HS-27A (cell line): ENCODE measurements at places on chromosomes 1 and 21.

GRCh38 chr1:213054733-213055591, 3.9 kb downstream of the RPS6KC1 start:
- DNase-seq: no peak

GRCh38 chr1:3115275-3116149, 46.5 kb downstream of the PRDM16 start:
- no peak for DNase-seq

GRCh38 chr1:22420455-22421053, 31.1 kb upstream of the ZBTB40 start:
- DNase-seq: peak; percentile 51

DNA sequence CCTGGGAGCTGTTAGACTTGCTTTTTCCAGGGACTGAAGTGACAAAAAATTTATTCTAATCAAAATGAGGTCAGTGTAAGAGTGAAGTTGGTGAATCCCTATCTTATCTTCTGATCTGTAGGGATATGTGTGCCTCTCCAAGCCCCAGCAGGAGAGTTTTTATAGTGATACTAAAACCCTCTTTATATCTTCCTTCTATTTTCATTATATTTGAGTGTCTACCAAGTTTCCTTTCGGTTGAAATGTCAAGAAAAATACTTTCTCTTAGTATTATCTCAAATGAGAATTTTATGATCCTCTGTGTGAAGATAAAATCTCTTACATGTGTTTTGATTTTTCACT, 18.9 kb downstream of the C1orf21 start:
- DNase-seq: no peak

DNA sequence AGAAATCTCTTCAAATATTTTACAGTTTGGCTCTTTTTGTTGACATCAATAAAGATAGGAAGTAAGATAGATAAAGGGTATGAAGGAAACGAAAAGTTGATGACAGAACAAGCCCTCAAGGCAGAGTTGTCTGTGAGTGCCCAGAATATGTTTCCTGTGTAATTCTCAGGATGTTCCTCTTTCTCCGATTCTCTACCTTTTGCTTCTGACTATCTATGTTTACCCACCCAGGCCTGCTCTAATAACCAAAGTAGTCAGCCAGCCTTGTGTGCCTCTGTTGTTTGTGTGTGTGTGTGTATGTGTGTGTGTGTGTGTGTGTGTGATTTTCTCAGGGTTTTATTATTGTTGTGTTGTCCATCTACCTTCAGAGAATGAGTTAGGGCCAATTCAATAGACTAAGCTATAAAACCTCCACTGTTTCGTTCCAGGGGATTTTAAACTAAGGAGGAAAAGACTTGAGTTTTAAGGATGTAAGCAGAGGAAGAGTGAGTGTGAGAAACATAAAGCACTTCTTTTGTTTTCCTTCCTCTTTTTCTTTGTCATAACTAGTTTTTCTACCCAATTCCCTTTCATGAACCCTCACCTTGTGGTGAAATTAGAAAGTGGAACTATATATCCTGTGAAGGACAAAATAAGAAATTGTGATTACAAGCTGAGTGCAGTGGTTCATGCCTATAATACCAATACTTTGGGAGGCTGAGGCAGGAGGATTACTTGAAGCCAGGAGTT, 627.4 kb upstream of the NR5A2 start:
- DNase-seq: no peak

- no peak for DNase-seq
Observed at GRCh38 chr1:235077571-235078479, 50.8 kb downstream of the TOMM20 start.

GRCh38 chr21:41360072-41360821, 1.6 kb upstream of the MX2 start:
- DNase-seq: no peak

- no peak for DNase-seq
Observed at GRCh38 chr1:116496898-116497297, 73.9 kb downstream of the CD58 start.

DNA sequence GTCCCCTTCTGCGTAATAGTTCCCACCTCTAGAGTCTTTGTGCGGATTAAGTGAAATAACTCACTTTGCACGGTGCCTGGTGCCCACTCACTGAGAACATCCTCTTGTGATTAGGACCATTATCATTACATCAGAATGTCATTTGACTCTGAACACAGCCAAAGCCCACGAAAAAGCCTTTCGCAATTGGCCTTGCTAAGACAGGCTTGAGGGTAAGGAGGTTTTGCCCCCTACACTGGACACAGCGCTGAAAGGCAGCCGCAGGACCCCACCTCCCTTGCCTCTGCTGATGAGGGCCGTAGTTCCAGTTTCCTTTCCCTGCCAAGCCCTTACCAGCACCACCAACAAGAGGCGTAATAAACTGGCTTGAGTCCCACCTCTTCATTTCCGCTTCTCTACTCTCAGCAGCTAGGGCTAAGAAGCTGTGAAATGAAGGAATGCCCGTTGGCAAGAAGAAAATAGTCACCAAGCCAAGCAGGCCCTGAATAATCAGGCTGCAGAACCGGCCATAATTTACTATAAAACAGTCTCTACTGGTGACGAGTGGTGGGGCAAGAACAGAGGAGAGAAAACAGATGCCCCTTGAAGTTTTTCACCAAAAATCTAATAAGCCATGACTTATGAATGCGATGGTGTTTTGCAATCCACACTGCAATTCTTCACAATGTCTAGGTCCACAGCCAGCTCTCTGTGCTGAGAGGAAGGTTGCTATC, 53.1 kb downstream of the SH3GLB1 start:
- no peak for DNase-seq

DNA sequence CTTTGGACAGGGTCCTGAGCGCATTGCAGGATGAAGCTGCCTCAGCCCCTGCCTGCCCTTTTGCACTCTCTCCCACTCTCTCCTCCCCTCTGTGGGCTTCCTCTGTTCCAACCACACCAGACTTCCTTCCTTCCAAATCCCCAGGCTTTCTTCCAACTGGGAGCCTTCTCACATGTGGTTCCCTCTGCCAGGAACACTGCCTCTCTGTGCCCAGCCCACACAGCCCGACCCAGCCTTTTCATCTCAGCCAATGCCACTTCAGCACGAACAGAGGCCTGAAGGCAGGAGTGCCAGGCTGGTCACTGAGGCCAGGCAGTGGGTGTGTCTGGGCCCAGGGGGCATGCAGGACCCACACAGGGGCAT, 5.9 kb downstream of the SELENON start:
- DNase-seq: no peak

GRCh38 chr1:8666389-8667167, 150.9 kb downstream of the RERE start:
- no peak for DNase-seq

- DNase-seq: no peak
Observed at GRCh38 chr1:108722292-108722691, 9.6 kb downstream of the FNDC7 start.

- DNase-seq: no peak
Observed at GRCh38 chr1:179017383-179018326, 8.0 kb upstream of the FAM20B start.

GRCh38 chr1:30328401-30329262, 394.8 kb downstream of the MATN1 start:
- no peak for DNase-seq

GRCh38 chr1:232519186-232519585, 110.7 kb downstream of the SIPA1L2 start:
- no peak for DNase-seq

- no peak for DNase-seq
Observed at GRCh38 chr1:55153031-55153430, 62.1 kb downstream of the USP24 start.

- DNase-seq: no peak
Observed at GRCh38 chr1:215599418-215600074, 32.4 kb downstream of the KCTD3 start.

GRCh38 chr1:104636581-104636980, 886.9 kb downstream of the AMY1C start:
- DNase-seq: no peak

DNA sequence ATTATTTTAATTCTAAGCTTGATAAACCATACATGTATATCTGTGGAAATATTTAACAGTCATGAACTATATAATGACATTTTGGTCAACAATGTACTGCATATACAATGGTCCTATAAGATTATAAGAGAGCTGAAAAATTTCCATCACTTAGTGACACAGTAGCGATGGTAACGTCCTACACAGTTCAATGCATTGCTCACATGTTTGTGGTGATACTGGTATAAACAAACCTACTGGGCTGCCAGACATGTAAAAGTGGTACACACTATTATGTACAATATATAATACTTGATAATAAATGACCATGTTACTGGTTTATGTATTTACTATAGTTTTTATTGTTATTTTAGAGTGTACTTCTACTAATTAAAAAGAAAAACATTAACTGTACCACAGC, 841.9 kb downstream of the LTN1 start:
- DNase-seq: no peak

DNA sequence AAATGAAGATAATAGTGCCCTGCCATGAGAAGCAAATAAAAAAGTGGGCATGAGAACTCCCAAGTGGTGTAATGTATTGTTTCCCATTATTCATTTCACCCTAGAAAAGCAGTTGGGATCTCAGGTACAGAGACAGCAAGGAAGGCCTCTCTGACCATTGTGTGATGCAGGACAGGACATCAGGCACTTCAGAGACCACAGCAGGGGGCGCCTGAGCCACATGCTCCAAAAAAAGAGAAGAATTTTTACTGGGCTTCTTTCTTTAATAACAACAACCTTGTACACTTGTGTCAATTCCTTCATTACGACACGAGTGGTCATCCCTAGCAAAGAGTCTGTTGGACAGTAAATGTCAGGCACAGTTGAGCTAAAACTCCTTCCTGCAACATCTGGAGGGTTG, 533.3 kb downstream of the OMA1 start:
- no peak for DNase-seq

GRCh38 chr1:8402109-8402710, 84.3 kb downstream of the SLC45A1 start:
- DNase-seq: no peak

DNA sequence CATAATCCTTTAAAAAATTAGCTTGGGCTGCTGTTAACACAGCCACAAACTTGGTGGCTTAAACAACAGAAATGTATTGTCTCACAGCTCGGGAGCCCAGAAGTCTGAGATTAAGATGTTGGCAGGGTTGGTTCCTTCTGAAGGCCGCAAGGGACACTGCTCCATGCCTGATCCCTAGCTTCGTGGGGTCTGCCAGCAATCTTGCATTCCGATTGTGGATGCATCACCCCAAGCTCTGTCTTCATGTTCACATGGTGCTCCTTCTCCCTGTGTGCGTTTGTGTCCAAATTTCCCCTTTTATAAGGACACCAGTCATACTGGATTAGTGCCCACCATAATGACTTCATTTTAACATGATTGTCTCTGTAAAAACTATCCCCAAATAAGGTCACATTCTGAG, 5.0 kb upstream of the HHIPL2 start:
- no peak for DNase-seq

DNA sequence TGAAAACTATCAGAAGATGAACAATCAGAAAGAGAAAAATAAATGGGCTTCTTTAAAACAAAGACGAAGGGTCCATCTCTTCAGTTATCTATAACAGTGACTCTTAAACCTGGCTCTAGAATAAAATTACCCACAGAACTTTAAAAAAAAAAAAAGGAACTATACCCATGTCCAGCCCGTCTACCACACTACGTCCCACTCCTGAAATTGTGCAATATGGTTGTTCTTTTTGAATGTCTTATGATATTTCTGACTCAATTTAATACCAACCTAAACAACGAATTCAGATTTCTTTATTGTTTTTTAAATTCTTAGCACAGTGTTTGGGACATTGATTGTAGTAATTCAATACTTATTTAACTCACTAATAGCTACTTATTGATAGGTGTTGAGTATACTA, 246.3 kb downstream of the DPYD start:
- no peak for DNase-seq

GRCh38 chr1:196409586-196409985, 198.7 kb downstream of the KCNT2 start:
- no peak for DNase-seq
